ENCODE measurements at places on chromosomes 3 and 15.

DNA sequence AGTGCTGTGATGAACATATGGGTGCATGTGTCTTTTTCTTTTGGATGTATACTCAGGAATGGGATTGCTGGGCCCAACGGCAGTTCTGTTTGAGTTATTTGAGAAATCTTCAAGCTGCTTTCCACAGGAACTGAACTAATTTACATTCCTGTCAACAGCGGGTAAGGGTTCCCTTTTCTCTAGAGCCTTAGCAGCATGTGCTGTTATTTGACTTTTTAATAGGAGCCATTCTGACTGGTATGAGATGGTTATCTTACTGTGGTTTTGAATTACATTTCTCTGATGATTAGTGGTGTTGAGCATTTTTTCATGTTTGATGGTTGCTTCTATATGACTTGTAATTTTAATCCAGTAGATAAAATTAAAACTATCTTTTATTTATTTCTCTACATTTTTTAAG lies 1168.6 kb upstream of the ALCAM start:
- no peak for DNase-seq

DNA sequence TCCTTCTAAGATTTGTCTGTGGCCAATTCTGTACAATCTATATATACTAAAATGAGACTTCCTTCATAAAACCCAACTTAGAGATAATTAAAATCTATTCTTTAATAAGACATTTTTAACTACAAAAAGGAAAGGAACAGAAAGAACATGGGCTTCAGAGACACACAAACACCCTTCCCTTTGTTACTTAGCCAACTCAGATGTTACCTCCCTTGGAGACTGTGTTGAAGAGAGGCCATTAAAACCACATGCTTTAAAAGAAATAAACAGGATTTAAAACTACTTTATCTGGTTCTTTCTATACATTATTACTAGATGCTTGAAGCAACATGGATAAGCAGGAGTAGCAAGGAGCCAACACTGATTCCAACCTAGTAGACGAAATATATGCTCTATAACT lies 42.0 kb downstream of the LRRFIP2 start:
- DNase-seq, result no peak

GRCh38 chr3:46100812-46101211 lies 73.5 kb upstream of the XCR1 start:
- no peak for DNase-seq

DNA sequence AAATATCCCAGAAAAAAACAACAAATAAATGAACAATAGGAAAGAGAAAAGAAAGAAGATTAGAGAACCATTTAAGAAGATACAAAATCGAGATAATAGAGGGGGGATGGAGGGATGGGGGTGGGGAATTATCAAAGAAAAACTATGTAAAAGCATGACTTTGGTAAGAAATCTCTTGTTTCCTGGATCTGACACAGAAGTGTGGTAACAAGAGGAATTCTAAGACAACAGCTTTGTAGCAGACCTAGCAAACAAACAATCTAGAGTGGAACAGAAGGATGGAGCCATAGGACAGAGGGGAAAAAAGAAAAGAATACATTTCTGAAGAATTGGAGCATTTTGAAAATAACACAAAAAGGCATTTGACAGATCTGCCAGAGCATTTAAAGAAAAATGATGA lies 49.3 kb upstream of the HEG1 start:
- DNase-seq, result no peak

DNA sequence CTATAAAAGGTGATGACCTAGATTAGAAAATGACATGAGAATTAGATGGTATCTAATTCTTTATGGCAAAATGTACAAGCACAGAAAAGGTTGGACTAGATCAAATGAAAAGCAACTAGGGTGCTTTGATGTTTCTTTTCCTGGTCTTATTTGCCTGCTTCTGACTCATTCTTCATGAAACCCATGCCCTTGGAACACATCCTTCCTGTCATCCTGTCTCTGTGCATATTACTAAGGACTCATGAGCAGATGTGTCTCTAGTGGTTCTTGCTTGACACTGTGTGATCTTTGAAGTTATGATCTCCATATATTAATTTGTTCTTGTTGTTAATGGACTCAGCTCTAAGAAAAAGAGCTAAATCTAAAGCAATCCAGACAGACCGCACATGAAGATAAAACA lies 314.0 kb downstream of the ERC2 start:
- no peak for DNase-seq

DNA sequence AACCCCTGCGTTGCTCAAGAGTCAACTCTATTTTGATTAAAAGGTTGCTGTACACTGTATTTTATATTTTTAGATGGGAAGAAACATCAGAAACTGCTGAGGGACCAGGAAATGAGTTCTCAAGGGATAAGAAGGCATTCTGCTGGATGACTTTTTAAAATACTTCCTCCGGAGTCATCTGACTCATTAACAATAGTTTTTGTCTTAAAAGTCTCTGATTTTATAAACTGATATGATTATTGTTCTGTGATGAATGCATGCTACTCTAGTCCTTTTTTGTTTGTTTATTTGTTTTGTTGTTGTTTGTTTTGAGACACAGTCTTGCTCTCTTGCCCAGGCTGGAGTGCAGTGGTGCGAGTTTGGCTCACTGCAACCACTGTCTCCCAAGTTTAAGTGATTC lies 18.2 kb upstream of the HLTF start:
- DNase-seq, result no peak

- DNase-seq, result no peak
Observed at GRCh38 chr3:43215663-43216275, 70.6 kb upstream of the SNRK start.

- DNase-seq, result no peak
Observed at GRCh38 chr3:13705051-13705450, 156.1 kb downstream of the FBLN2 start.

GRCh38 chr15:77733579-77734300 lies 101.0 kb upstream of the LINGO1 start:
- DNase-seq, result no peak

- peak; percentile 90 for DNase-seq
Observed at GRCh38 chr15:63504247-63504978, at the start of gene USP3. Gene USP3 (plus strand): TSS chr15:63504593. CDS start chr15:63504740, 147 bp downstream.

DNA sequence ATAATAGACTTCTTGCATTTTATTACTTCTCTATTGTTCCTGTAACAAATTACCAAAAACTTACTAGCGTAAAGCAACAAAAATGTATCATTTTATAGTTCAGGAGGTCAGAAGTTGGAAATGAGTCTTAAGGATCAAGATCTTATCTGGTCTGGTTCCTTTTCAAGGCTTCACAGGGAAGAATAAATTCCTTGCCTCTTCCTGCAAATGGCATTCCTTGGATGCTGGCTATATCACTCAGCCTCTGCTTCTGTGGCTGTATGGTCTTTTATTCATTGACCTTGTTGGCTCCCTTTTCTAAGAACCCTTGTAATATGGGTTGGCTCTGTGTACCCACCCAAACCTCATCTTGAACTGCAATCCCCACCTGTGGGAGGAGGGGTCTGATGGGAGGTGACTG lies 478.4 kb upstream of the THBS1 start:
- no peak for DNase-seq

DNA sequence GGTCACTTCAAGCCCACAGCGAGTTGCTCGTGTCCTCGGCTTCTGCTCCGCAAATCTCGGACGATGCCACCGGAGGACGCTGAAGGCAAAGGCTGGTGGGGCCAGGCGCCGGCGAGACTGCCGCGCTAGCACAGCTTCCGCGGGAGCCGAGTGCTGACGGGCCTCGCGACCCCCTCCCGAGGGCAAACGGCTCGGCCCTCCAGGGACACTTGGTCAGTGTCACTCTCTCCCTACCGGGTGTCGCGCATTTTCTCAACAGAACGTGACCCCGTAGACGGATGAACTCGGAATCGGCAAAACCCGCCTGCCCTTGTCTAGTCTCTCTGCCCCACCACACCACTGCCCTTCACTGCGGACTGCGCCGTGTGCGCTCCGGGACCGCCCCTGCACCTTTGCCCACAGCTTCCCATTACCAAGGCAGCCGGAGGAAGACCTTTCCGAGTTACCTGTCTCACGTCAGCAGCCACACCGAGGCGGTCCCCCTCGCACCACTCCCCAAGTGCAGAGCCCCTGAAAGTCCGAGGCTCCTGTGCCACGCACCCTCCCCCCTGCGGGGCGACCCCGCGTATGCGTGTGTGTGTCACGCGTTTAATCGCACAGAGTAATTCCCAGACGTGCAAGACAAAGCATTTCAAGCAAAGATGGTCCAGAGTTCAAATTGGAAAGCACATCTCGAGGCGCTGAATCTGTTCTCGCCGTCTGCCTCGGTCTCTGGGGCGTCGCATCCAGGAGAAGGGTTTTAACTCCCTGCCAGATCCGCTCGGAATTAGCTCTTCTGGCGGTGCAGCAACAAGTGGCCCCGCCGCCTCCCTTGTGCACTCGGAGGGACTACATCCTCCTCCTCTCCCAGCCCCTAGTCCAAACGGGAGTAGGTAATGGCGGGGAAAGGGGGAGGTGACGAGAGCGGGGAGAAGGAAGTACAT lies 245.0 kb upstream of the TOPAZ1 start:
- DNase-seq, result peak; percentile 61

DNA sequence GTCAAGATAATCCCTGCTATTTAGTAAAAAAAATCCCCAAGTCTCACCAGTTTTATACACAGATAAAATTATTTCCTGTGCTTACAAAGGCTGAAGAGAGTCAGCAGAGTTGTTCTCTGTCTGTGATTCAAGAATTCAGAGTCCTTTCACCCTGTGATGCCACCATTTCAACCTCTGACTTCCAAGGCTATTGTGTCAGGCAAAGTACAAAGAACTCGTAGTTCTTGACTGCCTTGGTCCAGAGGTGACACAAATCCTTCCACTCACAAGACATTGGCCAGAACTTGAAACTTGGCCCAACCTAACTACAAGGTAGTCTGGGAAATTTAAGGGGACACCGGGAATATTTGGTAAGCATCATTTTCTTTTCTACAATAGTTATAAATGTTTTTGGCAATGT lies 34.9 kb upstream of the CMC1 start:
- no peak for DNase-seq

- no peak for DNase-seq
Observed at GRCh38 chr15:90463381-90463780, 66.3 kb upstream of the CRTC3 start.

- no peak for DNase-seq
Observed at GRCh38 chr3:11300970-11301369, 28.8 kb downstream of the ATG7 start.

- DNase-seq, result peak; percentile 31
Observed at GRCh38 chr3:89571707-89572106, 464.3 kb downstream of the EPHA3 start.

- no peak for DNase-seq
Observed at GRCh38 chr15:76577879-76578512, 241.4 kb downstream of the ISL2 start.

DNA sequence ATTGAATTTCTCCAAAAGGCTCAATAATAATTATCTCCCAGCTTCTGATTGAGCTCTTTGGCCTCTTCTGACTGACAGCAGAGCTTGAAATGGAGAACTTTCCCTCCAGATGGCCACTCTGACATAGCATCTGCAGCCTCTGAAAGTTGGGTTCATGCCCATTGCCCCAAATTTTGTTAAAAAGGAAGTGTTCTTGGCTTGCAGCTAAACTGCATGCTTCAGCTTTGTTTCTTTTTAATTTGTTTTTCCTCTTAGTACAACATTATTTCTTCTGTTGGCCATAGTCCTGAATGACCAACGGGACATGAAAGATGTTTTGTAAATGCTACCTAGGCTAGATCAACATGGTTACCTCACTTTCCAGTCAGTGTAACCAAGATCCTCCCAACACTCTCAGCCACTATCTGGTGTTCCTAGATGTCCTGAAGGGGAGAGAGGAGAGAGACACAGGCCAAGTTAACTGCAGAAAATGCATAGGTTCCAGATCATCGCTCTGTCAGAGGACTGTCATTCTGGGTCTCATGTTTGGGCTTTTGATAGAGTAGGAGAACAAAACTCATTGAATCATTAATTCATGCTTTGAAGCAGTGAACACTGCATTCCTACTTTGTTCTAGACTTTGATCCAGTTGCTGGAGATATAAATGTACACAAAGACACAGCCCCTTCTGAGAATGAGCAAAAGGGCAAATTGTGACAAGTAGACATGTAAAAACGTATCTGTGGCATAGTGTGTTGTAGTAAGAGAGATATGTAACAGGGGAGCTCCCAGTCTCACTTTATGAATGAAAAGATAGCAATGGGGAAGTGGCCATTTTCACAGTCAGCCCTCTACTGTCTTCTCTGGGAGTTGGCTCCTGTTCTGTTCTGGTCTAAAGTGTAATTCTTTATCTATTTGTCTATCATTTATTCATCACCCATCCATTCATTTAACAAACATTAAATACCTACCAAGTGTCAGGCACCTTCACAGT lies 156.2 kb downstream of the ZNF621 start:
- peak; percentile 40 for DNase-seq

- DNase-seq, result no peak
Observed at GRCh38 chr15:43370310-43370974, 401 bp downstream of the ZSCAN29 start.
